ENCODE measurements at places on chromosomes 1 and 21.

DNA sequence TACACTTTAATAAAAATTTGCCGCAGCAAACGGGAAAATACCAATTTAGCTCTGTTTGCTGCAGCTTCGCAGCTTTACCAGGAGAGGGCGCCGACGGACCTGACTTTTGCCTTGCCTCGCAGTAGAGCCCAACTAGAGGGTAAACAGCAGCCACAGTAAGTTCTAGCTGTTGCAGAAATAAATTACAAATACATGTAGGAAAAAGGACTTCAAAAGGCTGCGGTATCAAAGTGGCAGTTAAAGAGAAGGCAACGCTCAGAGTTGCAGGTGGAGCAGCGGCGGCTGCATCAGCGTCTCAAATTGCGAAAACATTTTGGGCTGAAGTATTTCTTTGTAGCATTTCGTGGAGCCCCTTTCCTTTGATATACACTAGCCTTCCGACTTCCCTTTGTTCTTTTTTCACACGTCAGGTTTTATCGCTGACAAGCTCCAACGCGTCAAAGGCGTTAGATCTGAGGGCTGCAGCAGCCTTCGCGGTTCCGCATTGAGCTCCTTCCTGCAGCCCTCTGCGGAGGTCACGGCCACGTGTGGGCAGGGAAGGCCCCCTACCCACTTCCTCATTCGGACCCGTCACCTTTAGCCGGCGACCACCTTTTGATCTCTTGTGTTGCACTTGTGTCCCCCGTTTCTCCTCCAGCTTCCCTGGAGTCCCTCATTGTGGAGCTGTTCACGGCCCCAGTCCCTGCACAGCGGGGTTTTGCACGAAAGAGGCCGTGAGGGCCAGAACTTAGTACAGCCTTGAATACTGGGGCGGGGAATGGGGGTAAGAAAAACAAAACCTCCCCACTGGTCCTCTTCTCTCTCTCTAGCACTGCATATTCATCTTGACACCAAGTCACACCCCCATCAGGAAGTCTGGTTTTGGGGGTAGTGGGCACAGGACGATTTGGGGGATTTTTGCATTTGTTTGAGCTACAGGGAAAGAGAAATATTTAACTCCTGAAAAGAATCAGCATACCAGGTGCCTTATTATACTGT, 72.8 kb downstream of the S1PR1 start:
- DNase-seq = peak; percentile 90

- no peak for DNase-seq
These were observed 48.7 kb downstream of the NTMT2 start for GRCh38 chr1:170194451-170194850.

DNA sequence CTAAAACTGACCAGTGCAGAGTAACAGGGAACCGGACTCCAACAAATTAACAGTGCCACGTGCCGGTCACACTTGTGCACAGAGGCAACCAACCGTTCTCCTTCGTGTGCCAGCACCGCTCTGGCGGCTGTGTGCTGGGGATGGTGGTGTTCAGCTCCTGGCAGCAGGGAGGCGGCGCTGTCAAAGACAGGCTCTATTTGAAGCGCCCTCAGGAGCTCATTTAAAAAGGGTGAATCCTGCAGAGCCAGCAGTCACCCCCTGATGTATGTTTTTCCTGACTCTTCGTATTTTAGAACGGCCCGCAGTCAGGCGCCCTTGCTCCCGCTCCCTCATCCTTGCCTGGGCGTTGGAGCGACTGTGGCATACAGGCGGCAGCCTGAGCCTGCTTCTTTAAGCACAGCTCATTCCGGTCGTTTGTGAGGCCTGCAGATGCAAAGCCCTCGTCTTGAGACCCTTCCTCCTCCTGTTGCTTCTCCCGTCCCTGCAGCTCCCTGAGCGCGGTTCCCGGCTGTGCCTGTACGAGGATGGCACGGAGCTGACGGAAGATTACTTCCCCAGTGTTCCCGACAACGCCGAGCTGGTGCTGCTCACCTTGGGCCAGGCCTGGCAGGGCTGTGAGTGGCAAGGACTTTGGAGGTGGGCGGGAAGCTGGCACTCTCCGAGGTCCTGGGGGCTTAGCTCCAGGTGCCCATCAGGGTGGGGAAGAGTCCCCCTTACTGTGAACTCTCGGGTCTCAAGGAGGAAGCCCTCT, 1.1 kb downstream of the DFFB start:
- DNase-seq = no peak

DNA sequence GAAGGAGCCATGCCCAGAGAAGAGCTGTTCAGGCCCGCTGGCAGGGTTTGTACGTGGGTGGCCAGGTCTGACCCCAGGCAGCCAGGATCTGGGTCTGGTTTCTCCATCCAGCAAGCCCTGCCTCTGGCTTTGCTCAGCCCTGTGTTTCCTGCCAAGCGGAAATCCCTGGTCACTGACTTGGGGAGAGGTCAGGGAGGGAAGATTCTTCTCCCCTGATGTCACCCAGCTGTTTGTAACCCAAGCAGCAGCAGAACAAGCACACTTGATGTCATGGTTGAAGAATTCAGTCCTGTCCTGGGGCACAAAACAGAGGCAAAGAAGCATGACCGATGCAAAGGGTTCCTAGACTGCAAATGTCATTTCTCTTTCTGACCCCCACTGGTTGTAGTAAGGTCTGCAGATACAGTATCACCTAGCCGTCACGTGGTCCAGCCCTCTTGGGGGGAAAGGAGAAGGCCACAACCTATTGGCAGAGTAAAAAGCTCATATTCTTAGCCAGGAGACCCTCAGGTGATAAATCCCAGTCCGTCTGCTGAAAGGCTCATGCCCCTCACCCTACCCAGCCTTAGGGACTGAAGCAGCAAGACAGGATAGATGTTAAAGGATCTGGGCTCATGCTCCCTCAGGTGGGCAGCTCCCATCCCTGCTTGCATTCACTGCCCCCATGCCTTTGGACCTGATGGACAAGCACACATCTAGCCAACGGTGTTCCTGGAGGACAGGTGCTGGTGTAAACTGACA, 120.9 kb downstream of the SYT2 start:
- no peak for DNase-seq

DNA sequence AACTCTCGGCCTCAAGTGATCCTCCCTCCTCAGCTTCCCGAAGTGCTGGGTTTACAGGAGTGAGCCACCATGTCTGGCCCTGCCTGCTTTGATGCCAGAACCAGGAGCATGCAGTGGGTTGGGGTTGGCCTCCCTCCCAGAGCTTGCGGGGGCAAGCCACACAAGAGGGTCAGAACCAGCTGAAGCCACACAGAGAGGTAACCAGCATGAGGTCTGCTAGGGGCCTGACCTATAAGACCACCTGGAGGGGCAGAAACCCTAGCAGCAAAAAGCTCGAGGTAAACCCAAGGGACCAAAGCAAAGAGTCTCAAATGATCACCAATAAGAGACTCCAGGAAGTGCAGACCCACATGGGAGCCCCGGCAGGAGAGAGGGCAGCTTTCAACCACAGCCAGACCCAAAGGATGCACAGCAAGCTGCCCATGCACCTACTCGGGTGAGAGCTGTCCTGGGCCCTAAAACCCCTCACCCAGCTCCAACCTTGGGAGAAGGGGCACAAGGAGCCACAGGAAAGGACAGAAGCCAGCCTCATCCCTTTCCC, 81.2 kb downstream of the TOMM20 start:
- no peak for DNase-seq

DNA sequence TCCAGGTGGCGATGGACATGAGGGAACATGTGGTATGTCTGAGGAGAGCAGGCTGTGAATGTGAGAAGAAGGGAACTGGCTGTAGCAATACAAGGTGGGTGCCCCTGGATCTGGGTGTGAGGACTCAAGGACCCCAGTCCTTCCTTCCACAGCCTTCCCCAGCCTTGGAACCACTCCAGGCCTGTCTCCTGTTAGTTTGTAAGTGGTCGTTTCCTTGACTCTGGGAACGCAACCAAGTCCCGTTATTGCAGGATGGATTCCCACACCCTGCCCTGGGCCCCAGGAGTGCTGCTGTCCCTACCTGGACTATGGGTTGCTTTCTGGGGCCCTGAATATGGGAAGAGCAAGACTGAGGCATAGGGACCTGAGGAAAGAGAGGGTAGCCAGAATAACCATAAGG, 47.2 kb upstream of the VANGL1 start:
- no peak for DNase-seq

GRCh38 chr1:170064821-170065220, 9.7 kb downstream of the KIFAP3 start:
- DNase-seq = no peak

DNA sequence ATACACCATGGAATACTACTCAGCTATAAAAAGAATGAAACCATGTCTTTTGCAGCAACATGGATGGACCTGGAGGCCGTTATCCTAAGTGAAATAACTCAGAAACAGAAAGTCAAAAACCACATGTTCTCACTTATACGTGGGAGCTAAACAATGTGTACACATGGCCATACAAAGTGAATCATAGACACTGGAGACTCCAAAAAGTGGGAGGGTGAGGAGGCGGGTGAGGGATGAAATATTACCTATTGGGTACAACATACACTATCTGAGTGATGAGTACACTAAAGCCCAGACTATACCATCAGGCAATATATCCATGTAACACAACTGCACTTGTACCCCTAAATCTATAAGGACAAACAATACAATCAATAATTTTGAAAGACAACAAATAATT, 39.5 kb upstream of the FAM20B start:
- DNase-seq = no peak

DNA sequence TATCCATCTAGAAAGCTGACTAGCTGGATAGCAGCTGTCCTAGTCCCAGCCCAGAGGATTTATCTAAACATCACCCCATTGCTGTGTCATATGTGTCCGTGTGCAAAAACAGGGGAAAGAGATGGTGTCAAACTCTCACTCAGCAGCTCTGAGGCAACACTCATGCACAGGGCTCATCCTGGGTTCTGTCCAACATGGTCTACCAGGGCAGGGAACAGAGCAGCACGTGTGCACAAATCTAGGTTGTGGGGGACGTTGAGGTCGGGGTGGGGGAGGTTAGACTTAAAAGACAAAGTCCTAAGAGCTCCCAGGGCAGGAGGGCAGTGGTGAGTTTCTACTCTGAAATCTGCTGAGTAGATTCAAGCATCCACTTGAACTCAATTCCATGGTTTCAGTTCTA, 16.2 kb downstream of the PI4KB start:
- no peak for DNase-seq

DNA sequence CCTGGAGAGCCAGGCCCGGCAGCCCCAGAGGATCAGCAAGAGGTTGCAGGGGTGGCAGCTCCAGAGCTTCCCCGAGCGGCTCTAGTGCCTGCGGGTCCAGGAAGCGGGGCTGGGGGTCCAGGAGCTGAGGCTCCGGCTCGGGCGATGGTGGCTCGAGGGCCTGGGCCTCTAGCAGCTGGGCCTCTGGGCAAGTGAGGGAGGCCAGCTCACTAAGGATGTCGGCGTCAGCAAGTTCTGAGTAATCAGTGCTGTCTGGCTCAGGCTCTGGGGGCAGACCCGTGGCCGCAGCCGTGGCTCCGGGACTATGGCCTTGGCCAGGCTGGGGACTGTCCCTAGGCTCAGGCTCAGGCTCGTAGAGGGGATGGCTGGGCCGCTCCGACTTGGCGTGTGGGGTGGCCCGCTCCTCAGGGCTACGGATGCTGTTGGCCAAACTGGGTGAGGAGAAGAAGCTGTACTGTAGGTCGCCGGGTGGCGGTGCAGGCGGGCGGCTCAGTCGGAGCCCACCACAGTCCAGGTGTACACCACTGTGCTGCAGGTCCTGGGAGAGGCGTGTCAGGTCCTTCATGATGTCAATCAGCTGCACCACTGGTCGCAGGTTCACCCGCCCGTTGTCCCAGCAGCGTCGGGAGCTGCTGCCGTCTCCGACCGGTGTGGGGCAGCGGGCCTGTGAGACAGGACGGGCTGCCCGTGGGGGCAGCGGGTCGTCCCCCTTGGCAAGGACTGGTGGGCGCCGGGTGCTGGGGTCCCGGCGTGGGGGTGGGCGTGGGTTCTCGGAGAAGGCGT, 52.6 kb downstream of the AHDC1 start:
- no peak for DNase-seq

- DNase-seq = no peak
These were observed 42.5 kb downstream of the LRRC8D start for GRCh38 chr1:89863165-89863830.

GRCh38 chr21:28793043-28793442, 199.6 kb downstream of the LTN1 start:
- no peak for DNase-seq

- DNase-seq = no peak
These were observed 159.1 kb upstream of the C8B start for GRCh38 chr1:57124768-57125446.

GRCh38 chr1:76763738-76764137, 103.5 kb upstream of the ST6GALNAC5 start:
- no peak for DNase-seq

DNA sequence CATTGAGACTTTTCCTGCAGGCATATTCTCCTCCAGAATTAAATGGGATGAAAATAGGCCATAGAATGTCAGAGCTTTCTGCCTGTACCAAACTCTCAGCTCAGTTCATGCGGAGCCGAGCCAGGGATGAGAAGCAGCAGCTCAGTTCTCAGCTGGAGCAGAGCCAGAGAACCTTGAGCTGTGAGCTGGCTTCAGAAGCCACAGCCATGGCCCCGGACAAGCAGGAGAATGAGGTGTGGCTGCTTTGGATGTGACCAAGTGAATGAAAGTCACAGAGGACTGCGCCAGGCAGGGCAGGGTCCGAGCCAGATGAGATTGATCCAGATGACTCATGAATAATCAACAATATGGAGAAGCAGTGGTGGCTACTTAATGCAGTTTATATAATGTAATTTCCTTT, 633.8 kb downstream of the NCAM2 start:
- DNase-seq = no peak

GRCh38 chr1:65066766-65067490, 81.1 kb upstream of the AK4 start:
- peak; percentile 87 for DNase-seq
